ENCODE measurements at places on chromosomes 7 and 10.

DNA sequence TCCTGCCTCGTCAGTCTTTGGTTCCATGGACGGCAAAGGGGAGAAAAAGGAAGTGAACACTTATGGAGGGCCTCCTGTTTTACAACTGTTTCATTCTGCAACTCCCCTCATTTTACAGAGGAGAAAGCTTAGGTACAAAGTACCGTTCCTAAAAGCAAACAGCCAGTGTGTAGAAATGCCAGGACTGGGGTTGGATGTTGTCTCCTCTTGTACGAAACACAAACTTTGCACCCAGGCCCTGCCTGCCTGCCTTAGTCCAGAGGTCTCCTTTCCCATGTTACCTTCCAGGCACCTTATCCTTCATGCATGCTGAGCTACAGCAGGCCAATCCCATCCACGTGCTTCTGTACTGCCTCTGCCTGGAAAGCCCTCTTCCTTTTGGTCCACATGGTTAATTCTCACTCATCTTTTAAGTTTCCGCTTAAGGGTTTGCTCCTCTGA, 86.0 kb downstream of the ICA1 start:
- DNase-seq = no peak

GRCh38 chr7:67251986-67252558, 255.4 kb downstream of the TYW1 start:
- no peak for DNase-seq

GRCh38 chr7:74115326-74115725, 31.7 kb downstream of the LIMK1 start:
- DNase-seq = no peak

- no peak for DNase-seq
Observed at GRCh38 chr7:148306759-148307158, 283.8 kb upstream of the C7orf33 start.

- DNase-seq = no peak
Observed at GRCh38 chr7:101165958-101166647, 734 bp upstream of the VGF start.

GRCh38 chr7:57404967-57405421, 45.0 kb upstream of the ZNF716 start:
- DNase-seq = no peak

All from stimulated activated CD4-positive, alpha-beta T cell treated with anti-CD3 and anti-CD28 coated beads, Interleukin-1b, Interleukin-23, amount 100 ng/mL, for 1 hour (primary cell).